ENCODE measurements at places on chromosomes 16 and 17. TPM values are rescaled to one million over a fixed set of nuclear protein-coding genes. Genes with fewer than 3 reads are reported as not detected.

- DNase-seq = no peak
These were observed 933.5 kb upstream of the SOX9 start for GRCh38 chr17:71187145-71187878.

KRTAP4-9 gene
- not detected for polyA plus RNA-seq

DNA sequence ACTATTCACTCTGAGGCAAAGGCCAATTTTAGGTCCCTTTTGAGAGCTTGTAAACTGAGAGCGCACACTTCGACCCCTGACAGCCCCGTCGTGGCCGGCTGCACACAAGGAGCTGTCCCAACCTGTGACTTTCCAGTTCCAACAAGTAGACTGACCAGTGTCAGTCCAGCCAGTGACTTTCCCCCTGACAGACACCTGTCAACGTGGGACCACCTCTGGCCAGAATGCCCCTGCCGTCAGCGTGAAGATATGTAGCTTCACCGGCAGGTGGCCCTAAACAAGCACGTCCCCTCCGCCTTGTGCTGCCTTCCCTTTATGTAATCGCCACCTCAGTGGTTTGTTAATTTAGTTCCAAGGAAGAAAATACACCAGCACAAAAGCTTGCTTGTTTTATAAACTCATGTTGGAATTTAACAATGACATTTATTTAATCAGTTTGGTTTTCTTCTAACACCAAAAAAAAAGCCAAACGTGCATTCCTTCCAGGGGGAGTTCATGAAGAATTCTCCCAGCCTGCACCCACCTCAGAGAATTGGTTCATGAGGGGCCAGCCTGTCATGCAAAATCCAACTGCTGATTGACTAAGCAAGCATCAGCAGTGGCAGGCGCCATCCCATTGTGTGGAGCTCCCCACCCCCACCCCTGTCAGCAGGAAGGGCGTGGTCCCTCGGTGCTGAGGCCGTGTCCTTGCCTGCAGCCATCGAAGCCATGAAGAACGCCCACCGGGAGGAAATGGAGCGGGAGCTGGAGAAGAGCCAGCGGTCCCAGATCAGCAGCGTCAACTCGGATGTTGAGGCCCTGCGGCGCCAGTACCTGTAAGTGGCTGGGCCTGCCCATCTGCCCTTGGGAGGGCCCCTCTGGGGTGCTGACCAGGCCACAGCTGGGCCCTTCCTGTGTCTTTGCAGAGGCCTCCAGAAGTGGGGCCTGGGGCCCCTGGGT, 33.9 kb downstream of the PLD6 start:
- no peak for DNase-seq

PRSS33 gene
- polyA plus RNA-seq = not detected

DNA sequence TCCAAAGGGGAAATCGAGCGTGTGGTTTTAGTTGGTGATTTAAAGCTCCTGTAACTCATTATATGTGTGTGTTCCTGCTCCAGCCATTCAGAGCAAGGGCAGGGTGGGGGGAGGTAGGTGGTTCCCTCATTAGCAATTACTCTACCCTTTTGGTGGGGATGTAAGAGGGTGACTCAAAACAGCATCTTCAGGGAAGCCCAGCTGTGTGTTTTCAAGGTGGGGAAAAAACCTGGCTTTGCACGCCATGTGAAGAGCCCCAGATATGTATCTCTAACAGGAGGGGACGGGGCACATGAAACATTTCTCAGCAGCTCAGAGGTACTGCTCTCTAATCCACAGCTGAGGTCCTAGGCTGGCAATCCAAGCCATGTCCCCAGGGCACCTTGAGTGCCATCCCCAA, 241.3 kb upstream of the ZFHX3 start:
- no peak for DNase-seq

Data from immature natural killer cell (primary cell).